ENCODE measurements at places on chromosomes 1 and 21. TPM values are rescaled to one million over a fixed set of nuclear protein-coding genes. Genes with fewer than 3 reads are reported as not detected.

S100A7A gene
- total RNA-seq: not detected

SH2D1B gene
- total RNA-seq: not detected

PTPN22 gene
- 0.82 TPM for total RNA-seq

RIMKLA gene
- total RNA-seq: 31.4 TPM

DNA sequence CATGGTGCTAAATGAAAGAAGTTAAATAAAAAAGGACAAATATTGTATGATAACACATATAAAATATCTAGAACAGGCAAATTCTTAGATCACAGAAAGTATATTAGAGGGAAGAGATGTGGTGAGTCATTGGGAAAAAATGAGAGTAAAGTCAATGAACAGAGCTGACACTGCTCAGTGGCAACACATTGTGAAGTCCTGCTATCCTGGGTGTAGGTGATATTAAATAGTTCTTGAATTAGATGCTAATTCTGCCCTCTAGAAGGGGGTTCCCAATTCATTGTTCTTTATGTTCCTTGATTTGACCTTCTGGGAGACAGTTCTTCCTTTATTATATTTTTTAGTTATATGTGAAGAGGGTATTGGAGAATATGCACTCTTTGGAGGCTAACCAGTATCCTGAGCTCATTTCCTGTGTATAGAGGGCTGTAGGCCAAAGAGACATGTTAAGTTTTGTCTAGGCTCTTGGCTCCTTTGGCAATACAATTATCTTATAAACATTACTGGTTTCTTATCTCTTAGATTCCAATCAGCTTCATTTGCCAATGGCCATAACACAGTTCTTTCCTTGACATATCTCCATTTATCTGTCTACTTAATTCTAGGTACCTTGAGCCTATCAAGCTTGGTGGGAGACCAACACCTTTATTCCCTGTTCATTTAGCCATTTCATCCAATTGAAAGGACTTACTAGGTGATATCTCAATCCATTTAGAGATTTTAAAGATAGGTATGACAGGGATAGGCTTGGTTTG, 6.6 kb upstream of the SLC35A3 start:
- no peak for DNase-seq

GRCh38 chr1:61158591-61158990, 76.2 kb downstream of the NFIA start:
- no peak for DNase-seq

- no peak for DNase-seq
Observed at GRCh38 chr21:28227881-28228635, 764.6 kb downstream of the LTN1 start.

DNA sequence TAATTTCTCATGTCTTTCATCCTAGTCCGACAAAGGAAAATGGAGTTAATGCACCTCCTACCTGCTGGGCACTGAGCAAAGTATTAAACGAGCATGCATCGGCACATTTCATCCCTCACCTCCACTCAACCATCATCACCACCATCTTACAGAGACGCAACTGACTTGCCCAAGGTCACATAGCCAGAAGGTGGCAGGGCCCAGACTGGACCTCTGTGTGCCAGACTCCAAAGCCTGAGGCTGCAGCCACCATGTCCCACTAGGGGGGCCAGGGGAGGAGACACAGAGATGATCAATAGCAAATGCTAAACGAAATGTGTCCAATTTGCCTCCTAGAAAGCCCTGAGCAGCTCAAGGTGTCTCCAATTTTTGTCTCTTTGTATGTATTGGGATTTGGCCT, 163.7 kb upstream of the EDN2 start:
- DNase-seq: no peak

DNA sequence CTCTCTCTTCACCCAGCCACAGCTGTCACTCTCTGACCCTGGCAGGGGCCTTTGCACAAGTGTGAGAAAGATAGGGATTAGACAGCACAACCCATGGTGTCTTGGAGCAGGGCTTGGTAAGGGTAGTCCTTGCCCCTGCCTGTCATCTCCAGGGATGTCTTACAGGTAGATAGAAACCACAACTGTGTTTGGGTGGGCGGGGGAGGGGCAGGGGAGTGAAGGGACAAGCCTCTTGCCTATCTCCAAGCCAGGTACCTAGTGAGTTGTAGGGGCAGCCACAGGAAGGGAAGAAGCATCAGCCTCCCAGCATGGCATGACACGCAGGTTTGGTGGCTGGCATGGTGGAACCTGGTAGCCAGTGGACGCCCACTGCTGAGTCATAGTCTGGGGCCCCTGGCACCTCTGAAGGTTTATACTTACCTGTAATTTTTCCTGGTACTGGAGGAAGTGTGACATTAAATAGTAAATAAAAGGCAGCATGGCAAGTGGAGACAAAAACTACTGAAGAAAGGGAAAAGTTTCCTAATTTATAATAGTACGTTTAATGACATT, 97.5 kb downstream of the CLEC20A start:
- DNase-seq: no peak

GRCh38 chr1:46549697-46550681, 1.5 kb downstream of the KNCN start:
- no peak for DNase-seq

DNA sequence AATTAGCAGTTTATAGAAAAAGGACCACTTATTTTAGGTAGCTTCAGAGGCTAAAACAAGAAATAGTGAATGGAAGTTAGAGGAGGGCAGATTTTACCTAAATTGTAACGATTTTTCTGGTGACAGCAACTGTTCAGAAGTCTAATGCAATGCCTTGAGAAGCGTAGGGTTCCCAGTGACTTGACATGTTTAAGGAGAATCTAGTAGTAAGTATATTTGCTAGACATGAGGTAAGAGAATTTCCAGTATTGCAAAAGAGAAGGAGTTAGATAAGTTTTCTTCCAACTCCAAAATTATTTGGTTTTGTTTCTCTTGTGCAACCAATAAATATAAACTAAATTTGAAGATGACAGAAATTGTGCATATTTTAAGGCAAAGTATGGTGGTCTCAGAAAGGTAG, 140.0 kb downstream of the SMYD3 start:
- DNase-seq: no peak

- no peak for DNase-seq
Observed at GRCh38 chr1:207820568-207821463, 69.0 kb downstream of the CD46 start.

DNA sequence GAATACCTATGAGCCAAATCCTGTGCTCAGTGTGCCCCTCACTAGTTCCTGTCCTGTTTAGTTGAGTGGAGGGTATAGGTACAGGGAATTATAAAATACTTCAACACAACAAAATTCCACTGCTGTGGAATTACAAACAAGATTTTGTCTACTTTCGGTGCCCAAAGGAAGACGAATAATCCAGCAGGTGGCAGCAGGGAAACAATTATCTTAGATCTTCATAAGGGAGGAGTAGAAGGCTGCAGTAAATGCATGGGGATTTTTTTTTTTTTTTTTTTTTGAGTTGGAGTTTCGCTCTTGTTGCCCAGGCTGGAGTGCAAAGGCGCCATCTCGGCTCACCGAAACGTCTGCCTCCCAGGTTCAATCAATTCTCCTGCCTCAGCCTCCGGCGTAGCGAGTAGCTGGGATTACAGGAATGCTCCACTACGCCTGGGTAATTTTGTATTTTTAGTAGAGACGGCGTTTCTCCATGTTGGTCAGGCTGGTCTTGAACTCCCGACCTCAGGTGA, 2.0 kb upstream of the PIP5K1A start:
- no peak for DNase-seq
